RPMI7951 (cell line): ENCODE measurements at places on chromosomes 13 and 19.

DNA sequence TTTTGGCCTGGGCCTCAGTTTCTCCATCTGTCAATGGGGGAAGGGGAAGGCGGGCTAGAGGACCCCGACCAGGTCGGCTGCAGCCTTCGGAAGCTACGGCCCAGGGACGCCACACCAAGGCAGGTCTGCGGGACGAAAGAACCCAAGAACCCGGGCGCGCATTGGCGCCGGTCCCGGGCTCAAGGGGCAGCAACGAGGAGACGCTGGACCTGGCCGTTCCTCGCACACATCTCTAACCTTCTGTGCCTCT, 739 bp upstream of the ILF3 start:
- no peak for DNase-seq

- DNase-seq, result peak; percentile 77
Observed at GRCh38 chr19:10424011-10424637, 3.8 kb downstream of the PDE4A start.

DNA sequence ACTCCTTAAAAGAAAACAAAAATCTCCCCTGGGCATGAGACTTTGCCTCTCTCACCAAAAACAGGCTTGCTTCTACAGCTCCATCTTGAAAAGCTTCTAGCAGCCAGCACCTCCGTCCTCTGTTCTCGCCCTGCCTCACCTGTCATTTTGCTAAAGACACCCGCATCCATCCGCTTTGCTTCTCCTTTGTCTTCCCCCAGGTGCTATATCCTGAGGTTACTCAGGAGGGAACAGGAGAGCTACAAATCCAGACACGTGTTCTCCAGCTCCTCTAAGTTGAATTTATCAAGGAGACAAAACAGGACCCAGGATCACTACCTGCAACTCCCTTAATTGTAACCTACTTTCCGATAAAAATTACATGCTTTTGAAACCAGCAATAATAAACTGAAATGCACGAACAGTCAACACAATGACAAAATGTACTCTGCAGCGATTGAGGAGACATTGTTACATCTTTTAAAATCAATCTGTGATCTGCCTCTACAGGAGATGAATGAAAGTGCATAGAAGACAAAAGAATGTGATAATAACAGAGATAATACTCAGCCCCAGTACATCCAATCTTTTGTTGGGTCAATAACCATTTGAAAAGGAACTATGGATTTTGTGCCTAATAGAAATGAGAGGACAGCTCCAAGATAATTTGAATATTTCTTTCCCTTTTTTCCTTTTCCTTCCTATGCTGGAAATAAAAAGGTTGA, 221.2 kb downstream of the DCLK1 start:
- no peak for DNase-seq

DNA sequence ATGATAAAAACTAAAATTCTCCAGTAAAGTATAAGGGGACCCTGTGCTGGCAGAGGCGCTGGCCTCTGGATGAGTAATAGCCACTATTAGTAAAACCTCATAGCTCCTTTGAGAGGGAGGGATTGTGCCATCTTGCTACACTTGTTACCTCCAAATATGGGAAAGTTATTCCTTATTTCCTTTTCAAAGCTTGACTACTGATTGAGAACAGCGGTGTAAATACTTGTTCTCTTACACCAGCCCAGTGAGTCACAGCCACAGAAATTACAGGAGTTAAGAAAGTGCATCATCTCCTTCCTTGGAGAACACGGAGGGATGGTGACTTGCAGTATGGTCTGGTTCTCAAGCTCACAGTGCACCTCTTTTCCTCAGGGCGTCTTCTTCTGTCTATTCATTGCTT, 379.0 kb downstream of the EFNB2 start:
- DNase-seq, result peak; percentile 98

DNA sequence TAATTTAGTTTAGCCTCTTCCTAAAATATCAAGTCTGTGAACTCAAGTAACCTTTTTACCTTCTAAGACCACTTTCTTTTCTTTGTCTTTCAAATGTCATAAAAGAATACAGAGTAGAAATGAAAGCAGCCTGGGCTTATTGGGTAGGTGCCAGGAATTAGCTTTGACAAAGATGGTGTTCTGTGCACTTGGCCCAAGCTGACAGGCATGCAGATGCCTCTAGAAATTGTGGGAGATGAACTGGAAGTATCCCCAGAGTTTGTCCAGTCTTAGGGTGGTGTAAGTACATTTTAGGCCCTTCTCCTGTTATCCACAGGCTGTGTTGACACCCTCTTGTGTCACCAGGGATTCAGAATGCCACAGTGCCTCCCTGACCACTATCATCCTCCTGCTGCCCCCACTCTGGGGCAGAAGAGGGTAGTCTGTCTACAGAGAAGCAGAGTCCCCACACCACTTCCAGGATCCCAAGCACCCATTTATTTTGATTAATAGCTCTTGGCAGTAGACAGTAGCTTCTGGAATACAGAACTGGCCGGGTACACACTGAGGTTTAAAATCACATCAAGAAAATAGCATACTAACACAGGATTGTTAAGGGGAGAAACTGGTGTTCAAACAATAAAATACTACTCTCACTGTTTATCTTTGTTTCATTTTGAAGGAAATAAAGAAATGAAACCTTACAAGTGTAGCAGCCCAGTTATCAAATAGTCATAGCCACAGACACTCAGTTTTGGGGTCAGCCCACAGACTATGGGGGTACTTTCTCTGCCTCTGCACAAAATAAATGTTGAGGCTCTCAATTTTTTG, 343.2 kb downstream of the KCNRG start:
- DNase-seq, result peak; percentile 26

DNA sequence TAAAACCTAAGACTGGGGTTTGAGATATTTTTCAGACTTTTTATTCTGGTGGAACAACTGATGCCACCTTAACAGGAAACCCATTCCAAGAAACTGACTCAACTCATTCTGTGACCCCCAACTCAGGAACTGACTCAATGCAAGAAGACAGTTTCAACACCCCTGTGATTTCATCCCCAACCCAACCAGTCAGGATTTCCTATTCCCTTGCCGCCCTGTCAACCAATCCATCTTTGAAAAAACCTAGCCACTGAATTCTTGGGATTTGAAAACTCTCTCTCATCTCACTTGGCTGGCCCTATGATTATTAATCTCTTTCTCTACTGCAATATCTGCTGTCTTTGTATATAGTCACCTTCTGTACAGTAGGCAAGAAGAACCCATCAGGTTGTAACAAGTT, 1211.9 kb upstream of the ATXN8OS start:
- no peak for DNase-seq

- DNase-seq, result no peak
Observed at GRCh38 chr19:17184371-17184841, 30.8 kb upstream of the USE1 start.

- no peak for DNase-seq
Observed at GRCh38 chr19:806815-807421, 9.7 kb downstream of the PTBP1 start.

DNA sequence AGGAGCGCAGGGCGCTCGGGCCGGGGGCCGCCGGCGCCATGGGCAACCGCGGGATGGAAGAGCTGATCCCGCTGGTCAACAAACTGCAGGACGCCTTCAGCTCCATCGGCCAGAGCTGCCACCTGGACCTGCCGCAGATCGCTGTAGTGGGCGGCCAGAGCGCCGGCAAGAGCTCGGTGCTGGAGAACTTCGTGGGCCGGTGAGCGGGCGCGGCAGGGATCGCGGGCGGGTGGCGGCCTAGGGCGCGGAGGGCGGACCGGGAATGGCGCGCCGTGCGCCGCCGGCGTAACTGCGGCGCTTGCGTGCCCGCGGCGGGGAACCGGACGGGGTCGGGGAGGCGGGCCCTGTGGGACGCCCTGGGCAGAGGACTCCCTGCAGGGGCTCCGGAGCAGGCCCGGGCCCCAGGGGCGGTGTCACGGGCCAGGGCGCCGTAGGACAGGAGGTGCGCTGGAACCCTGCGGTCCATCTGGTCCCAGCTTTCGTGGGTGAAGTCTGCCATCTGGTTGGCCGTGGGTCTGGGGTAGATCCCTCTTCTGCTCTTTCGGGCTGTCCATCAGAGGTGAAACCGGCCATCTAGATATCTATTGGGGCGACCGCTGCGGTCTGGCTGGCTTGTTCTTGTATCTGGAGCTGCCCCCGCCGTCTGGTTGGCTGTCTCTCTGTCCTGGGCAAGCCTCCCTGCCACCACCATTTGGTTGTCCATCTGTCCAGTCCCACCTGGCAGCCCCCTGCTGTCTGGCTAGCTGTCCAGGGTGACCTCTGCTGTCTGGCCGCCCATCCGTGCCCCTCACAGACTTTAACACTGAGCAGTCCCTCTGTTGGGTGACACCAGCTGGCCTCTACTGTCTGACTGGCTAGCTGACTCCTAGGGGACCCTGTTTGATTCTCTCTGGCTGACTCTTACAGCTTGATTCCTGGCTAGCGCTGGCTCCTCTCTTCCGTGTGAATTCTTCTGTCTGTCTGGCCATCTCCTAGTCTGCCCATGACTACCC, 622 bp downstream of the DNM2 start:
- DNase-seq, result peak; percentile 47

GRCh38 chr19:1472231-1473084, 6.6 kb downstream of the C19orf25 start:
- no peak for DNase-seq

DNA sequence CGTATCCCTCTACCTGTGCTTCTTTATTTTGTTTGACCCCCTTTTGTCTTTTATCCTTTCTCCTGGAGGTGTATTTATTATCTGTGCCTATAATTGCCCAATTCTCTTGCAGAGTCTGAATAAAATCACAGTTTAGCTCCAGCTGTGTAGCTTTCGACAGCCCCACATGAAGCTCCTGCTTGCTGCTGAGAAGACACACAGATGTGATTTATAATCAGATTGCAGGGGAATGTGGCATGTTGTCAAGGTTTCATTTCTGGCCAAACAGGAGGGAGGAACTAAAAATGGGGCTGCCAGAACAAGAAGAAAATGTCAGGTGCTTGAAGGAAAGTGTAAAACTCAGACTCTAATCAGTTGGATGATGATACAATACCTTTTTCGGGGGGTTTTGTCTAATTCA, 22.7 kb downstream of the CCNA1 start:
- DNase-seq, result no peak

- no peak for DNase-seq
Observed at GRCh38 chr13:43441899-43442499, 344.8 kb downstream of the ENOX1 start.

GRCh38 chr13:23767838-23768237, 121.4 kb downstream of the MIPEP start:
- DNase-seq, result peak; percentile 74

- DNase-seq, result no peak
Observed at GRCh38 chr13:85521657-85522056, 277.6 kb downstream of the SLITRK6 start.

DNA sequence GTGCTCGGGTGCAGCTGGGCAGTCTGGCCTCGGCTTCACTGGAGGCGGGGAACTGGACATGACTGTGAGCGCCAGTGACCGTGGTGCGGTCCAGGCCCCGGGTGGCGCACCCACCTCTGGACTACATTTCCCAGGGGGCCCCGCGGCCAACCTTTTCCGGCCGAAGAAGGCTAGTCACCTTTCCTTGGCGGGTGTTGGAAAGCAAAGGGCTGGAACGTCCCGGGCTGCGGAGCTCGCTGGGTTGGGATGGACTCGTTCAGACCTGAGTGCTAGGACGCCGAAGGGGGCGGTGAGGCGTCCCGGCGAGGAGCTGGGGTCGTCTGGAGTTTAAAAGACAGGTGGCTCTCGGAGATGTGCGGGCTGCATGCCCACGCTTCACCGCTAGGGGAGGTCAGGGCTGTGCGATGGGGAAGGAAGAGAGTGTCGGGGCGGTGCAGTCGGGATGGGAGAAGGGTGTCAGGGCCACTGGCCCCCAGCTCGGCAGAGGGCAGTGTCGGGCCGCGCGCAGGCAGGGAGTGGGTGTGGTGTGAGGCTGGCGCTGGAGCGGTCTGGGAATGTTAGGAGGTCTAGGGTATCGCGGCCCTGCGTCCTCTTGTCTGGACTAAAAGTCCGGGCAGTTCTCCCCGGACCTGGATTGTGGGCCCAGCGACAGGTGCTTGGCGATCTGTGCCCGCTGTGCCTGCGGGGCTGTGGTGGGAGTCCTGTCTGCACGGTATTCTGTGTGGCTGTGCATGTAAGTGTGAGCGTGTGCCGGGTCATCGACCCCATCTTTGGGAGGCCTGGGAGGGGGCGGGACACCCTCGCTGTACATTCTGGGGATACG, 57.1 kb downstream of the ZNF568 start:
- DNase-seq, result peak; percentile 65

DNA sequence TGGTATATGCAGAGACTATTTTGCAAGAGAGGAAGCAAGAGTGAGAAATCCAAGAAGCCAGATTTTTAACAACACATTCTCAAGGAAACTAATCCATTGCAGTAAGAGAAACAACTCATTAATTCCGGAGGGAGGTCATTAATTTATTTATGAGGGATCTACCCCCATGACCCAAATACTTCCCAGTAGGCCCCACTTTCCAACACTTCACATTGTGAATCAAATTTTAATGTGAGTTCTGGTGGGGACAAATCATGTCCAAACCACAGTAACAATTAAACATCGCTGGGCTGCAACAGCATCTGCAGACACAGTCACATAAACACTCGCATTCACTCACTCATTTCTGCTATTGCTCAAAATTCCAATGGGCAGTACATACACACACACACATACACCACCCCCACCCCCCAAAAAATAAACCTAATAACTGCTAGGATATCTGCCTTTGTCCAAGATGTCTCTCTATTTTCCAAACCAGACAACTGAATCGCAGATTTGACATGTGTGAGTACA, 1483.7 kb downstream of the PCDH9 start:
- DNase-seq, result no peak

DNA sequence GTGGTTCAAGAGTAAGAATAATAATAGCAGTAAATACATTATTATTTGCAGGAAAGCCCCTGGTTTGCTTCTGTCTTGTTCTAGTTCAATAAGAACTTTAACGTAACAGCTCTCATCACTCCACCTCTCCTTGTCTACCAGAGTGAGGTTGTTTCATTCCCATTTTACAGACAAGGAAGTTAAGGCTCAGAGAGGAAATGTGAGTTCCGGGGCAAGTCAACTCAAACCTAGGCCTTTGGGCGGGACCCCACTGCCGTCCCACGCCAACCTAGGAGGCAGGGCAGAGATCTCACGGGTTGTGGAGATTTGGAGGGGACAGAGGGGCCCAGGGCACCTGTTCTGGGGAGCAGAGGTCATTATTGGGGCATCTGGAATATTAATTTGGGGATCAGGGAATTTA, 1.5 kb downstream of the MAP4K1 start:
- no peak for DNase-seq

DNA sequence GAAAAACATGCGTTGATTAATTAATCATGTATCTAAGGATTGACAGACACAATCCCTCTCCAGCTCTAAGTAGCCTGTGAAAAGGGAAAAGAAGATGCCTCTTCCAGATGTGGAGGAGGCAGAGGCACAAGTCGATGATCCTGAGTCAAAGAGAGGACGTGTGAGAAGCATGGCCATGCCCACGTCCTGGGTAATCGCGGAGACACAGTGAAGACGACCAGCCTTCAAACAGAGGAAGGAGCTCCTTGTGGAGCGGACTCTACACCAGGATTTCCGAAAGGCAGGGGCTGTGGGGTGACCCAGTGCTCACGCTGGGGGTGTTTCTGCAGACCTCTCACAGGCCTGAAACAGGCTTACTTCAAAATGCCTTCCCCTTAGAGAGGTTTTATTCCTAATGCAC, 70.5 kb downstream of the COL4A1 start:
- DNase-seq, result no peak
